ENCODE measurements at places on chromosomes 3 and 15.

GRCh38 chr15:69098771-69099170, 61.7 kb upstream of the GLCE start:
- no peak for DNase-seq

GRCh38 chr3:43211681-43212080, 74.7 kb upstream of the SNRK start:
- DNase-seq: no peak

GRCh38 chr3:13627681-13628080, 78.8 kb downstream of the FBLN2 start:
- no peak for DNase-seq

DNA sequence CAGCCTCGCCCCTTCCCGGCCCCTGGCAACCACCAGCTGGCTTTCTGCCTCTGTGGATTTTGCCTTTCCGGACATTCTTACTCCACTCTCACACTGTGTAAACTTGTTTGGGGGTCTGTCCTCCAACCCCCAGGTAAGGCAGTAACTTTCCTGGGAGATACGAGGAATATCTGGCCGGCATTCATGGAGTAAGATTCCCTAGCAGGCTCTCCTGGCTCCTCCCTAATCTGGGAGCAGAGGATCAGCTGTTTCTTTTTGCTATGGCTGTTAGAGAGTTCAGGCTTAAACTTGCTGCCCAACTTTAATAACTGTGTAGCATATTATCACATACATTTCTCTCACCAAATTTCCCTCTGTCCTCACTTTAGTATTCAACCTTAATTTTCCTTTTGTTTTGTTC, 64.3 kb downstream of the IGF2BP2 start:
- no peak for DNase-seq

DNA sequence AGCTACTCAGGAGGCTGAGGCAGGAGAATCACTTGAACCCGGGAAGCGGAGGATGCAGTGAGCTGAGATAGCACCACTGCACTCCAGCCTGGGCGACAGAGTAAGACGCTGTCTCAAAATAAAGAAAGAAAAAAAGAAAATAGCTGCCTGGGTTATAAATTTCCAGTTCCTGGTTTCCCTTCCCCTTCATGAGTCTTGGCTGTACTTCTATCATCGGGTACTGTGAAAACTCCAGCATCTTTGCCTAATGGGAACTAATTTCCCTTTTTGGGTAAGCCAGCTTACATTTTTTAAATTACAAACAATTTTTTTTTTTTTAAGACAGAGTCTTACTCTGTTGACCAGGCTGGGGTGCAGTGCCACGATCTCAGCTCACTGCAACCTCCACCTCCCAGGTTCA, 15.0 kb downstream of the DENND4A start:
- DNase-seq: no peak

DNA sequence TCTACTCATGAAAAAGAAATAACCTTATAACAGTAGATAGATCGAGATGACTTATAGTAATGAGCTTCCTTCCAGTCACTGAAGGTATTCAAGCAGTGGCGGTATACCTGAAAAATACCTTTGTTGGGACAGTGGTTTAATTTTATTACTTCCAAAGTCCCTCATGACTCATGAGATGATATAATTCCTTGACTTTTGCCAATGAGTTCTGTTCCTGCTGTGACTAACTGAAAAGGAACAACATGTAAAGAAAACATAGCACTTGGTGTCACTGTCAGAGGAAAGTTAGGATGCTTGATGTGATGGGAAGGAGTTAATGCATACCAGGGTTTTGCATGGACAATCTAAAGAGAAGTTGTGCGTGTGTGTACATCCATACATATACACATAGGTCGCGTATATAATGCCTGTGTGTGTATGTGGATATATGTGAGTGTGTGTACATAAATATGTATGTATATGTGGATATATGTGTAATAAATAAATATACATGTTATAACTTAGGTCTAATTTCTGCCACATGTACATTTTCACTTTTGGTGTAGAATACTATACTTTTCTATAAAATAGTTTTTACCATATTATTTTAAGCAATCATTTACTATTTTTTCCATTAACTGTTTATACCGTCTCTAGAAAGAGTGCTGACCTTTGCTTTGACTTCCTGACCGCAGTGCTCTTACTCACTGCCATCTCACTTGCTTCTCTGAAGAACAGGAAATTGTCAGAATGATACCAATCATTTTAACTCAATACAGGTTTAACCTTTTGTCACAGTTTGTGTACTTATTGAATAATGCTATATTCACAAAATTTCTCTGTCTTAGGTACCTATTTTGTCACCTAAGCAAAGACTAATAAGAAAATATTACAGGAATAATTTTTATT, 12.6 kb upstream of the PAK2 start:
- no peak for DNase-seq

DNA sequence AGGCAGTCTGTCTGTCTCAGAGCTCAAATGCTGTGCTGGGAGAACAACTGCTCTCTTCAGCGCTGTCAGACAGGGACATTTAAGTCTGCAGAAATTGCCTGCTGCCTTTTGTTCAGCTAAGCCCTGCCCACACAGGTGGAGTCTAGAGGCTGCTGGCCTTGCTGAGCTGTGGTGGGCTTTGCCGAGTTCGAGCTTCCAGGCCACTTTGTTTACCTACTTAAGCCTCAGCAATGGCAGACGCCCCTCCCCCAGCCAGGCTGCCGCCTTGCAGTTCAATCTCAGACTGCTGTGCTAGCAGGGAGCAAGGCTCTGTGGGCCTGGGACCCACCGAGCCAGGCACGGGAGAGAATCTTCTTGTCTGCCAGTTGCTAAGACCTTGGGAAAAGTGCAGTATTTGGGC, 25.0 kb upstream of the RPP14 start:
- no peak for DNase-seq

- no peak for DNase-seq
These were observed 69.0 kb downstream of the MGLL start for GRCh38 chr3:127753338-127753737.

DNA sequence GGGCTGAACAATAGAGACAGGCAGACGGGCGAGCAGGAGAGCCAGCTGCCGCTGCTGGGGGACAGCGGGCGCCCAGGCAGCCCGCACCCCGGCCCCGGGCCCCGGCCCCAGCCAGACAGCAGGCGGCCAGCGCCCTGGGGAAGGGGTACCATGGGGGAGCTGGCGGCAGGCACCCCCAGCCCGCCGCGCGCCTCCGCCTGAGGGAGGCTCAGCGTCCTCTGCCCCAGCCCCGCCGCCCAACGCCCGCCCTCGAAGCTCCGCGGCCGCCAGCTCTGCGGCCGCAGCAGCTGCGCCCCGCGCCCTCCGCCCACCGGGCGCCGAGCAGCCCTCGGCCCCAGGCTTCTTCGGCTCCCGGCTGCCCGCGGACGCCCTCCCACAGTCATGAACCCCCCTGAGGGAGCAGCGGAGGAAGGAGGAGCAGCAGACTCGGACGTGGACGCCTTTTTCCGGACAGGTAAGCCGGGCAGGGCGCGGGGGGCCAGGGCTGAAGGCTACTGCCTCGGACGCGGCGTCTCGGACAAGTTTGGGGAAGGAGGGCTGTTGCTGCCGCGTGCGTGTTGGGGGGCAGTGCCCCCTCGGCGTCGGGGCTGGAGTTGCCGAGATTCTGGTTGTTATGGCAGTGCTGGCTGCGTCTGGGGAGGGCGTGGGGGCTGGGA, 41.6 kb upstream of the ROPN1 start:
- no peak for DNase-seq

DNA sequence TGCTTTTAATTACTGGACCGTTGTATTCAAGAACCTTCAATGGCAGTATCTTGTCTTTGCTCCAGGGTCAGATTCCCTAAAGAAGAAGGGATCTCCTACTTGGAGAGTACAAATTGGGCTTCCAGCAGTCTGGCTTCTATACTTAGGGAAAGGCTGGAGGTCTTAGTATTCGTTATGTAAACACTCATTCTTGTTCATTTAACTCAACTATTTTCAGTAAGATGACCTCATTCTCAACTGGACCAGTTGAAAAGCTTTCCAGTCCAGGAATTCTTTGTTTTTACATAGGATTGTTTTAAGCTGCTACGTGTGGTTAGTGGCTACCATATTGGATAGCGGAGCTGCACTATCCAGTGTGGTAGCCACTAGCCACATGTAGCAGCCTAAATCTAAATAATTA, 4.6 kb downstream of the SENP5 start:
- no peak for DNase-seq

DNA sequence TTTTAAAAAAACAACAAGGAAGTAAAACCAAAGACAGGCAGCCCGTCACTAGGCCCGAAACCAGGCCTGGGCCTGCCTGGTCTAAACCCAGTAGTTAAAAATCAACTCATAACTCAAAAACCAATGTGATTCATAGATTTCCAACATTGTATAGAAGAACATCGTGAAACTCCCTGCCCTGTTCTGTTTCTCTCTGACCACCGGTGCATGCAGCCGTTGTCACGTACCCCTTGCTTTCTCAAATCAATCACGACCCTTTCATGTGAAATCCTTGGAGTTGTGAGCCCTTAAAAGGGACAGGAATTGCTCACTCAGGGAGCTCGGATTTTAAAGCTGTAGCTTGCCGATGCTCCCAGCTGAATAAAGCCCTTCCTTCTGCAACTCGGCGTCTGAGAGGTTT, 89.5 kb downstream of the DCLK3 start:
- no peak for DNase-seq

DNA sequence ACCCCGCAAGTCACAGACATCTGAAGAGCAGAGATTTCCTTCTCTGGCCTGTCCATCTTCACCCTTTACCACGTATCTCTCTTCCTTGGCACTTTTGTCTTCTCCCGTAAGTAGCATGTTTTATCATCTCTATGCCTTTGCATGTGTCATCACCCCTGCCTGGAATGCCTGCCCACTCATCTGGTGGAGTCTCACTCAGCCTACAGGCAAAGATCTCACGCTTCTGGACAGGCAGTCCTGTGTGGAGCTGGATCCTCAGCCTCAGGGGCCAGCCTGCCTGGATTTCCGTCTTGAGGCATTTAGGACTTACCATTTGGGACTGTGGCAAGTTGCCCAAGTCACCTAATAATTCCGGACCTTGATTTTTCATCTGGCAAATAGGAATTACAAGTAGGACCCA, 114.3 kb upstream of the CACNA2D3 start:
- DNase-seq: no peak

DNA sequence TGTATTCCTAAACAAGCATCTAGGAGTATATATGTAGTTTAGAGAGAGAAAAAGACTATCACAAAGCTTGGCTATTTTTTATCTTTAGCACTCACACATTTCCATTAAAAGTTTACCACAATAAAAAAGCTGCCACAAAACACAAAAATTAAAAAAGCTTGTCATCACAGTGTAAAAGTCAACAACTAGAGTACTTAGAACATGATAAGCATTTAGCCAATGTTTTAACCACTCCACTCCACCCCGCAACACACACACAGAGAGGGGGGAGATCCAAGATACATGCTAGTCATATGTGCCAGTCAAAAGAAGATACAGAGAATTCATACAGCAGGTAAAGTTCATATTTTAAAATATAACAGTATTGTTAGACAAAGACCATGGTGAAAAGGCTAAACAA, 79.7 kb downstream of the STAG1 start:
- no peak for DNase-seq

GRCh38 chr3:25587094-25587493, 77.6 kb downstream of the TOP2B start:
- no peak for DNase-seq

GRCh38 chr3:98968347-98968746, 66.9 kb upstream of the DCBLD2 start:
- DNase-seq: no peak

DNA sequence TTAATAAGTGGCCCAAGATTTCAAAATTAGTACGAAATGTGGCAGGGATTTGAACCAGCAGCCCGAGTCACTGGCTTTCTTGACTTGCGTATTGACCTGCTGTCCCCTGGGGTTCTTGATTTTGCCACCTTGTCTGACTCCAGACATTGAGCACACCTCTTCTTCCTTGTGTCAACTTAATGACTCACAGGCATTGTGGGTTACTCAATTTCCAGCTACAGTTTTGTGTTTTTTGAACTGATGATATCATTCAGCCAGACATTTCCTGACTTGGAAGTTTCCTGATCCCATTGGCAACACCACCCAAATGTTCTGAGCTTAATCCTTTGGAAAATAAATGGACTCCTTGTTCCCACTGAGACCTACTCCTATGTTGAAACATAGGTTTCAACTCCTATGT, 64.2 kb downstream of the MOBP start:
- no peak for DNase-seq

DNA sequence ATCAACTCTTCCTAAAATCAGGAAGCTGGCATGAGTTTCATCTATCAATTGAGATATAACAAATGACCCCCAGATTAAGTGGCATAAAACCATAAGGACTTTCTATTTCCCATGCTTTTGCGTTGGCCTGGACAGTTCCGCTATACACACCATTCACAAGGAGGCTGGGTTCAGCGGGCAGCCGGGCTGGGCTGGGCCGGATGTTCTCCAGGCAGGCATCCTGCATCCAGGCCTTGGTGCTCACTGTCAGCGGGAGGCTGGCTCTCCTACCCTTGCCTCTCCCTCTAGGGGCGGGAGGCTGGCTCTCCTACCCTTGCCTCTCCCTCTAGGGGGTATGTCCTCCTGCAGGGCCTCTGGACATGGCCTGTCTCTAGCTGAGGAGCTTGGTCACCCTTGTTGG, 266.0 kb upstream of the ARRDC4 start:
- no peak for DNase-seq

DNA sequence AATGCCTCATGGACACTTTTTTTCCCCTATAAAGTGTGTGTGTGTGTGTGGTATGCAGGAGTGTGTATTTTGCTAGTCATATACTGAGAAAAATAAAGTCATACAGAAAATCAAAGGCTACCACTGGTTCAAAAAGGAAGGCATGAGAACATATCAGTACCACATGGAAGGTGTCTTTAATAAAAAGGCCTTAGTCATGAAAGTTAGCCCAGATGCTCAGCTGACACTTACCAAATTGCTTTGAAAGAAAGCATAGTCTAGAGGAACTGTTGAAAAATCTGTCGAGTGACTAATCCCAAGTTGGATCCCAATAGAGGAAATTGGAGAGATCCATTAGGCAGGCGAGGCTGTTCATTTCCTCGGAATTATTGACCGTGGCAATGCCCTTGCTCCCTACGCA, 432.9 kb upstream of the CFAP20DC start:
- DNase-seq: no peak

- no peak for DNase-seq
These were observed 109.7 kb downstream of the SV2B start for GRCh38 chr15:91209726-91210125.

GRCh38 chr15:99502182-99502581, 63.6 kb upstream of the MEF2A start:
- no peak for DNase-seq

GRCh38 chr3:57281715-57282114, 10.8 kb downstream of the ASB14 start:
- DNase-seq: no peak

Data from GOT3 (cell line).